ENCODE measurements at places on chromosomes 12 and 14.

DNA sequence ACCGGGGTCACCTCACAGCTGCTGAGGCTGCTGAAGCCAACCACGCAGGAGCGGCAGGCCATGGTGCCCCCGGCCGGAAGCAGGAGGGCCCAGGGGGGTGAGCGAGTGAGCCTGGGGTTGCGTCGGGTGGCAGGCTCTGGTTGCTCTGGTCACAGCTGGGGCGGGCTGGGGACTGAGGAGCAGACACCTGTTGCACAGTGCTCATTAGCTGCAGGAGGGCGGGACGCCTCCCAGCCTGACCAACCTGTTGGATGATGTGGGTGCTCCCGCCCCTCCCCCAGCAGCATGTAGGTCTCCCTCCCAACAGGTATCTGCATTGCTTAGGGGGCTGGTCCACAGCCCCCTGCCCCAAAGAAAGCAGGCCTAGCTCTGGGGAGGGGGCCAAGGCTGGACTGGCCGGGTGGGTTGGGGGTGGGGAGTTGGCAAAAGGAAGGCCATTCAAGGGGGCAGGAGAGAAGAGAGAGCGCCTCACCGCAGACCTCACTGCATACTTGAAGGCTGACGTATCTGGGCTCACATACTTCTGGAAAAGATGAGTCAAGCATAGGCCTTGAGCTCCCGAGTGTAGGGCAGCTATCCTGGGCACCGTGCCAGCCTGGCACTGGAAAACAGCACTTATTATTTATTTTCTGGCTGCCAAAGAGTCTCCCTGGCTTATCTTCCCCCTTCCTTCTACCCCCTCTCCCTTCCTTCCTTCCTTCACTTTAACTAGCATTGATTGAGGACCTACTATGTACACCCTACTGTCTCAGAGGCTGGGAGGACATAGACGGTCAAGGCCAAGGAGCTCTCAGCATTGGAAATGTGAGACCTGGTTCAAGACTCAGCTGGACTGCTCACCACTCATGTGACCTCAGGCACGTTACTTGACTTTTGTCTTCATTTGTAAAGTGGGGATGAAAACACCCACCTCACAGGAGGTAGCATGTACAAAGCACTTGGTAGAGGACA, at the start of gene KRT80:
TSS of gene KRT80 (minus strand) at position 174 of the 951 bp plus-strand sequence. CDS start at position 62, 112 bp downstream.
- DNase-seq = peak; percentile 92

- DNase-seq = no peak
These were observed 28.1 kb downstream of the SLC41A2 start for GRCh38 chr12:104929977-104930376.

DNA sequence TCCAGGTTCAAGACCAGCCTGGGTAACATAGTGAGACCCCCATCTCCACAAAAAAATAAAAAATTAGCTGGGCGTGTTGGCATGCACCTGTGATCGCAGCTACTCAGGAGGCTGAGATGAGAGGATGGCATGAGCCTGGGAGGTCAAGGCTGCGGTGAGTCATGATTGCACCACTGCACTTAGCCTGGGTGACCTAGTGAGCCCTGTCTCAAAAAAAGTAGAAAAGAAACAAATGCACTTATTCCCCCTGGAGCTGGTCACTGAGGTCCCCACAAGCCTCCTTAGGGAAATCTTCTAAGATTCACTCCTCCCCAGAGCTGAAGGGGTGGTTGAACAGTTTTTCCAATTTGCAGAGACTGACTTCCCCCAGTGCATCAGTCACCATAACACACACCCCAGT, 1.6 kb downstream of the CD9 start:
- DNase-seq = no peak

DNA sequence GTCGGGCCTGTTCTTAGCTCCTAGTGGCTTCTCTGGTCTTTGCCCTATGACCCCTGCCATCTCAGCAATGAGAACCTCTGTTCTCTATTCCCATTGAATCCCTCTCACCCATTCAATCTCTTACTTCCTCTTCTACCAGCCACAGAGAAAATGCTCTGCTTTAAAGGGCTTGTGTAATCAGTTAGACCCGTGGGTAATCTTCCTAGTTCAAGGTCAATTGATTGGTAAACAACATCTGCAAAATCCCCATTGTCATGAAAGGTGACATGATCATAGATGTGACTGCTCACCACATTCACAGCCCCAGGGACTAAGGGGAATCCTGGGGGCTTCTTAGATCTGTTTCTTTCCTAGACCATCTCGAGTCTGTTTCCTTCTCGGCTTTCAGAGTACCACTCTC, 7.2 kb upstream of the CCDC197 start:
- DNase-seq = no peak

DNA sequence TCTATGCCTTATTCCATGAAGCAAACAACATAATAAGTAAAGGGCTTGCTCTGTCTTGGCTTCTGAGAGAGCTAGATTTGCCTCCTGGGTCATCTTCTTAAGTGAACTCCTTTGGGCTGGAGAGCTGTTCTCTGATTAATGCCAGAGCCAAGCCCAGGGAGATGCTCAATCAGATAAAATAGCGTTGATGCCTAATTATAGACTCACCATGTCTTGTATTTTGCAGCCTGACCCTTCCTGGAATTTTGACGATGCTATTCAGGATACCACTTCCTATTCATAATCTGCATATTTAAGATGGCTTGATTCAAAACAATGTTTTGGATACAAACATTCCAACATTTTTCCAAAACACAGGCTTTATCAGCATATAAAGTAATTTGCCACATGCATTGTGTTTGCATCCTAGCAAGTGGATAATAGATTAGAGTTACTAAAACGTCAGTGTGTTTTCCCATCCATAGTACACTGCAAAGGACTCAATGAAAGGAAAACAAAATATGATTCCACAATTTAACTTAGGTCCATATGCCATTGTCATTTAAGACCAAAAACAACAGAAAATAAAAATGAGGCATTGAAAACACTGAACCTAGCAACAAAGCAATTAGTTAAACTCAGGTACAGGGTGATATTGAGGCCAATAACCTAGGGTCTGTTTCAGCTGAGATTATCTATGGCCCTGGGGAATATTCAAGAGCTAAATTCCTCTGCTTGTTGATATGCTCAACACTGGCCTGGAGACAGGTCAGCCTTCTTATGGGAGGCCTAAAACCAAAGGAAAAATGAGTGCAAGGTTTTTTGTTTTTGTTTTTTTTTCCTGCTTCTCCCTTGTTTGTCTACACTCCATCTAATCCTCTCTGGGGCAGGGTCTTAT, 184.2 kb upstream of the FOXN3 start:
- no peak for DNase-seq

DNA sequence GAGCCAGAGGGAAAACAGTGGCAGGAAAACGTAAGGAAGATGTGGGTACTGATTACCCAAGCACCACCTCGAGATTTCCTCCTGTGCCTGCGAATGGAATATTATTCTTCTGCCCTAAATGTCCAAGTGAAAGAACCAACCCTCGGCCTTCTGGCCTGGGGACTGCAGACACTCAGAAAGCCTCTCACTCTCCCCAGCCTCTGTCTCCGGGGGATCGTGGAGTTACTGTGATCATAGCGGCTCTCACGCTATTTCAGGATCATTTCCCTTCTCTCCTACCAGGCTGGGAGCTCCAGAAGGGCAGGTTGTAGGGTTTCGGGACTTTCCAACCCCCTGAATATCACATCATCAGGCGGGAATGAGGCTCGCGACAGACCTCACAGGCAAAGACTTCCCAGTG, 68.9 kb downstream of the KDM2B start:
- DNase-seq = no peak

- DNase-seq = no peak
These were observed 151.3 kb downstream of the PAH start for GRCh38 chr12:102765736-102766135.
